ENCODE measurements at places on chromosomes 6 and 20. TPM values are rescaled to one million over a fixed set of nuclear protein-coding genes. Genes with fewer than 3 reads are reported as not detected.

The ENPP5 gene
- 0.07 TPM for total RNA-seq

The ADTRP gene
- total RNA-seq = 2.4 TPM

The EEF1A2 gene
- total RNA-seq = 0.17 TPM

The POU5F1 gene
- not detected for total RNA-seq

The ULBP2 gene
- 0.40 TPM for total RNA-seq

The MAP7 gene
- 2.1 TPM for total RNA-seq

The TINAG gene
- total RNA-seq = not detected

The BTN1A1 gene
- not detected for total RNA-seq

The ROS1 gene
- total RNA-seq = not detected

The SOBP gene
- total RNA-seq = 0.31 TPM

DNA sequence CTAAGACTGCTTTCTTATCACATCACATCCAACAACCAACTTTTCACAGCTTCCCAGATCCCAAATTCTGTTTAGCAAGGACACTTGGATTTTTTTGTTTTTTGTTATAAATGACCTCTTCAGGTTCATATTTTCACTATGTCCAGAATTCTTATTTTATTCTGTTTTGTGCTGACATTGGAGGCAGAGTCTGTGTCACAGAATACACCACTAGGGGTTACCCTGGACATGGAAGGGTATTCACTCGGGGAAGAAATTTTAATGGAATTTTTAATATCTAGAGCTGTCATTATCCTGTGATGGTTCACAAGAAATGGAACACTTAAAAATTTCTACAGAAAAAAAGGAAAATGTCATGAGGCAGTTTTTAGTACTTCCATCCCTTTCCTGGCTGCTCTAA lies 12.0 kb upstream of the SLC2A12 start:
- no peak for DNase-seq

- no peak for DNase-seq
These were observed 16.2 kb upstream of the SLC22A16 start for GRCh38 chr6:110492584-110492983.

DNA sequence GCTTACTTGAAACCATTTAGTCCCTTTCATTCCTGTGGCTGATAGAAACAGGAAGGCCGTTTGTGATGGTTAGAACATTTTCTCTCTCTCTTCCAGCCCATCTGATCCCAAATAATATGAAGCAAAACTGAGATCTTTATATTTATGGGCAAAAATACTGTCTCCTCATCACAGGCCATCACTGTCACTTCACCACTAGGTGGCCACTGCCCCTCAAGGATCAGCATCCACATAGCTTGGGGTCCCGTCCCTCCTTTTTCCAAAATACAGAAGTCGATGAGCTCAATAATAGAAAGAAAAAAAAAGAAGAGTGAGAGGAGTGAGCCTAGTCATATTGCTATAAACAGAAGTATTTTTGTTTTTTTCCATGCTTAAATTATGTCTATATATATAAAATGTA lies 46.4 kb upstream of the LAMP5 start:
- no peak for DNase-seq

DNA sequence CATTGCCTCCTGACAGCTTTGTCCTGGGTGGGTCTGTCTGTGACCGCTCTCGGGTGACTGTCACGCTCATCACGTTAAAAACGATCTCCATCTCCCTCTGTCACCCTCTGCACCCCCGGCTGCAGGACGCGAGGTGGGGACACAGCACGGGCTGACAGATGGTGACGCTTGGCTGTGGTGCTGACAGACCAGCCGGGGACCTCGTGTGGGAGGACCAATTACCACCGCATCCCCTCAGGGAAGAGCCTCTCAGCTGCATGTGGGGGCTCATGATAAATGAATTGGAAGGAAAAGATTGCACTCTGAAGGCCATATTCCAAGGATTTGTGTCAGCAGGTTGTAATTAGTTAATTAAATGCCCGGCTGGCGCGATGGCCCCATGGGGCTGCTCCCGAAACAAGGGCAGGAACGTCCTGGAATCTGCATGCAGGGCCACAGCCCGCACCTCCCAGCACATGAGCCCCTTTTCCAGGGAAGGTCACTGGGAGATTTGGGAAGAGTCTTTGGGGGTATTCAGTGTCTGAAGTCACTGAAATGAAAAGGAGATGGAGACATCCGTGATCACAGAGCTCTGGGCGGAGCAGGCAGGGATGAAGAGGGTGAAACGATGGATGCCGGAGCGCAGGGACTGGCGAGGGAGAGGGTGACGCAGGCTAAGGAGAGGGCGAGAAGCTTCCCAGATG lies 87.1 kb downstream of the ERMARD start:
- DNase-seq = no peak

DNA sequence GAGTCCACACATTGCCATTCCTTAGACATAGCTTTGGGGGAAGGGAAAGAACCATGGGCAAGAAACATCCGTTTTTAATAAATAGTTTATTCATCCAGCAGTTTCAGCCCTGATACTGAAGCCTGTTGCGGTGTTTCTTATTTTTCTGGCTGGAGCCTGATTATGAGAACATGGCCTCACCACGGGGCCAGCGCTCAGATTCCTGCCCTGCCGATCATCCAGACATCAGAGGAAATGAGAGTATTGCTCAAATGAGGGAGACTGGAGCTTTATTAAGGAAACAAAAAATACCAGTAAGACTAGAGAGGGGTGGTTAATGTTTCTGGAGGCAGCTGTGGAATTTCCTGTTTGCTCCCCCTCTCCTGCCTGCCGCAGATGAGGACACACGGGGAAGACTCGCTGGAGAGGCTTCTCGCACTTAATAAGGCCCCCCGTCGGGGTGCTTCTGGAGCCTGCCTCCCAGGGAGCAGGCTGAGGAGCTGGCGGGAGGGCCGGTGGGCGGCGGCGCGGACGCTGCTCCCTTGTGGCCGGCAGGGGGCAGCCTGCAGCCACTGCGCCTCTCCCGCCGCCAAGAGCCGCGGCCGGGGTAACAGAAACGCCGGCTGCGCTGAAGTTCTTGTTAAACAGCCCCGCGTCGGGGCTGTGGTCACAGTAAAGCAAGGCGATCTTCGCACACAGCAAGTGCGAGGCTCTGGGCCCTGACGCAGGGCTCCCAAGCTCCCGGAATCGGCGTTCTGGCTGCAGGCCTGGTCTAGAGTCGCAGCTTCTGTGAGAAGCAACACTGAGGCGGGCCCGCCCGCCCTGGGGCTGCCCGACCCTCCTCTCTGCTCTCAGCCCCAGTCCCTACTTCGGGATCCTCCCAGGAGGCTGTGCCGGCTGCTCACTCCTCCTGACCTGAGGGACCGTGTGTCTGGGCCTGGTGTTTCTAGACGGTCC lies 17.5 kb downstream of the LEMD2 start:
- peak; percentile 64 for DNase-seq

DNA sequence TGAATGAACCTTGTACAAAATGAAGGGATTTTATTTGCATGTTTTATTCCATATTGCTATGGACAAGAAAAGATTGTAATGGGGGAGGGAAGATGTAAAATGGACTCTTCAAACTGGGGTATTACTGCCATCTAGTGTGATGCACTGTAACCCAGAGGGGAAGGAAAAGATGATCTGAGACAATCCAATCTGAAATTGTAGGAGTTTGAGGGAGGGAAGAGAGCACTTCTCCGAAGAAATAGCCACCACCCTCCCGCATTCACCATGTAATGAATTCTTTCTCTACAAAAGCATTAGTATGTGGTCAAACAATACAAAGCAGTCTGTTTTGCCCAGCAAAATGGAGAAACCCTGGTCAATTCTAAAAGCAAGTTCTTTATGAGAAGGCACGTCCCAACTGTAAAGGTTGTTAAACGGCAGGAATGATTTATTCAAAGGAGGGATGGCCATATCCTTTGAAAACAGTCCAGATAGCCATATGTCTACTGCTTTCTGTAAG lies 679.5 kb upstream of the NRSN1 start:
- no peak for DNase-seq

DNA sequence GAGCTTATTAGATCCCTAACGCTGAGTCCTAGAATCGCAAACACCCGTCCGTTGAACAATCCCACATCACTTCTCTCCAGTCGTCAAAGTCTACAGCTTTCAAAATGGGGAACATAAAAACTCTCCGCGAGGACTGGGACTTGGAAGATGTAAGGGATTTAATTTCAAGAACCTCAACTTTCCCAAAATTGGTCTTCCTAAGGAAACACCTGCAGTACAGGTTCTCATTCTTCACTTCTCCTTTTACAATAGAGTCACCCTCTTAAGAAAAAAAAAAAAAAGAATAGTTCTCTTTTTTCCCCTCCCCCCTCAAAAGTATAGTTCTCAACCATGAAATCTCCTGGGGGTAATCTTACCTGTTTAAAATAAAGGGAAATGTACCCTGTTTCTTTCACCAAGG lies 6.6 kb upstream of the ZBTB22 start:
- DNase-seq = no peak

DNA sequence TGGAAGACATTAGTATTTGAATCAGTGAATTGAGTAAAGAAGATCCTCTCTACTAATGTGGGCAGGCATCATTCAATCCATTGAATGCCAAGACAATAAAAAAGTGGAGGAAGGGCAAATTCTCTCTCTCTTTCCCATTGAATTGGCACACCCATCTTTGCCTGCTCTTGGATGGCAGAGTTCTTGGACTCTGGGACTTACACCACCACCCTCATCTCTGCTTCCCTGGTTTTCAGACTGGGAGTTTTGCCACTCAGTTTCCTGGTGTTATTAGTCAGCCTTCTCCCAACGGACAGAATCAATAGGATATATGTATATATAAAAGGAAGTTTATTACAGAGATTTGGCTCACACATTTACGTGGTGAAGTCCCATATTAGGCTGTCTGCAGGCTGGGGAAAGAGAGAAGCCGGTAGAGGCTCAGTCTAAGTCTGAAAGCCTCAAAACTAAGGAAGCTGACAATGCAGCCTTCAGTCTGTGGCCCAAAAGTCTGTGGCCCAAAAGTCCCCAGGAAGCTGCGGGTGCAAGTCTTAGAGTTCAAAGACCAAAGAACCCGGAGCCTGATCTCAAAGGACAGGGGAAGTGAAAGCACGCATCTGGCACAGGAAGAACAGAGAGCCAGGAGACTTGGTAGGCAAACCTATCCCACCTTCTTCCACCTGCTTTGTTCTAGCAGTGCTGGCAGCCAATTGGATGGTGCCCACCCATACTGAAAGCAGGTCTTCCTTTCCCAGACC lies 64.4 kb downstream of the SMPDL3A start:
- DNase-seq = no peak

- peak; percentile 56 for DNase-seq
These were observed 7.0 kb downstream of the DYNLRB1 start for GRCh38 chr20:34522969-34523871.

DNA sequence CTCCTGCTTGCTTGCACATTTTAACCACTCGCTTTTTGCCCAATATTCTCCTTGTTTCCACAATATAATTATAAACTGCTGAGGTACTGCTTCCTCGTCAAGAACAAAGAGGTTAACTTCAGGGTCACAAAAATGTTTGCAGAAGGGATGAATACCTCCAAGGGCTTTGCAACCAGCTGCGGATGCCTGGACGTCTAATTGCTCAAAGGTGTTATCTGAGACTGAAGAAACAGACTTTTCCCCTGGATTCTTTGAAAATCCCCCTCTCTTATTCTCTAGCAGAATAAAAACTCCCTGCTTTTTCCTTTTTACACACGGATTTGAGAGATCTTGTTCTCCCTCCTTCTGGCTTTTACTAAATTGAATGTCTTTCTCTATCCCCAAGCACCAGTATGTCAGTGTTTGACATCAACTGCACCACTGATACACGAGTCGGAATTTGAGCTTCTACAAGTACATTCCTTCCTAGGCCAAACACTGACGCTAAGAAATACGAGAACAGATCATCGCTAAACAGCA lies 336 bp upstream of the SMPDL3A start:
- DNase-seq = no peak

DNA sequence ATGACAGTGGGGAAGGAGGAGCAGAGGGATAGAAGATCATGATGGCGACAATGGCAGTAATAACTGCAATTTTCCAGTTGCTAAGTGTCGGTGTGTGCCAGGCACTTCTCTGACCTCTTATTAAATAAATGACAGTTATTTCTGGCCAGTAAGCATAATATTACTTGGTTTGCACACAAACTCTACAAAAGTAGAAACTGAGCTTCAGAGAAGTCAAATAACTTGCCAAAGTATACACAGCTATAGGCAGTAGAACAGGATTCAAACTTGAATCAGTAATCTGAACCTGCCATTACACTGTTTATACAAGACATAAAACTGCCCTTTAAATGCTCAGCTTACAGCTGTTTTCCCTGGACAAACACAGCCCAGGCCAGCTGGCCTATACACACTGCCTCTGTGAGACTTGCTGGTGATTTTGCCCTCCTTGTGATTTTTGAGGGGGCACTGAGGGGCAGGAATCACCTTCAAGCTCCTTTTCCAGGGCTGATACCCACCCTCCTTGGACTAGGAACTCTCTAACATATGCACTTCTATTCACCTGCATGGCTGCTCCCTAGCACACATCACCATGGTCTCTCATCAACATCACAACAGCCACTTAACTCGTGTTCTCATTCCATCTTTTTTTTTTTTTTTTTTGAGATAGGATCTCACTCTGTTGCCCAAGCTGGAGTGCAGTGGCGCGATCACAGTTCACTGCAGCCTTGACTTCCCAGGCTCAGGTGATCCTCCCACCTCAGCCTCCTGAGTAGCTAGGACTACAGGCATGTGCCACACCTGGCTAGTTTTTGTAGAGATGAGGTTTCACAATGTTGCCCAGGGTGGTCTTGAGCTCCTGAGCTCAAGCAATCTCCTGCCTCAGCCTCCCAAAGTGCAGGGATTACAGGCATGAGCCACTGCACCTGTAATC lies 63.6 kb downstream of the SLC23A2 start:
- no peak for DNase-seq

DNA sequence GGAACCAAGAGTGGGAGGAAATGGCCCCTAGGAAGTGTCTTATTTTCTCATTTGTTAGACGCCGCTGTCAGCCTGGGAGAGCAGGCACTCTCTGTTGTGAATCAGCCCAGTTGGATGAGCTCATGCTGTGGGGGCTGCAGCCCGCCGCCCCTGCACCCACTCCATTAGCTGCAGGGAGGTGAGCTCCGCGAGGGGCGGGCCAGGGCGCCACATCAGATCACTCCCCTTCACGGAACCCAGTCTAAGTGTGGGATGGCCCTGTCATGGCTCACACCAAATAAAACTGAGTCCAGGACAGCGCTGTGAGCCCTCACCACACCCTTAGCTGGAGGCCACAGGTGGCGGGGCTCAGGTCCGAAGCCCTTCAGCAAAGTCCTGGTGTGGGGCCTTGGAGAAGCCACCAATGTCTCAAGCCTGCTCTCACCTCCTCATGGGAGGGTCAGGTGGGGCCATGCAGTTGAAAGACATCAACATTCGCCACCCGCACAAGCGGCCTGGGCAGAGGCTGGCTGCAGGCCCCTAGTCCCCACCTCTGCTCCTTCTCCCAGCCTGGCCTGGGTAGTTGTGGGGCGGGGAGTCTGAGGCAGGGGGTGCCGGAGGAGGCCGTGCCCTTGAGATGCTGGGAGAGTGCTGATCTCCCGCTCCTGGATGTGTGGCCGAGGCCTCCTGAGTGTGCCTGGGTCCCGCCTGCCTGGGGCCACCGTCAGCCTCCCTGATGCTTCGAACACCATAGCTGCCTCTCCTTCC lies 66.2 kb upstream of the SLCO4A1 start:
- DNase-seq = no peak

DNA sequence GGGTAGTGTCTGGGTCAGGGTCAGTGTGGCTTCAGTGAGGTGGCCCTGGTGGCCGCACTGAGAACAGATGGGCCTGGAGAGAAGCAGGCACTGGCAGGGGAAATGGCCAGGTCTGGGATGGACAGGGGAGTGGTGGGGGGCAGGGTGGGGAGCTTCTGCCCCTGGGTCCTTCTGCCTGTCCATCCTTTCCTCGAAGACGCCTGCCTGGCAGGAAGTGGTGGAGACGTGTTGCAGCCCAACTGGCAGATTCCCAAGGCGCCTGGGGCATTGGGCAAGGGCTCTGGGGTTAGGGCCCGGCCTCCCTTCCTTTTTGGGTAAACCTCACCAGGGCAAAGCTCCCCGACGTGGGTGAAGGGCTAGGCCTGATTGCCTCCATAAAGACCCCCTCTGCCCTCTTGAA lies 10.4 kb downstream of the SRC start:
- DNase-seq = no peak
